CD8-positive, alpha-beta memory T cell (primary cell): ENCODE measurements at places on chromosomes 13 and 19.

- no peak for DNase-seq
Measured at GRCh38 chr19:4717191-4717965, 6.3 kb downstream of the DPP9 start.

DNA sequence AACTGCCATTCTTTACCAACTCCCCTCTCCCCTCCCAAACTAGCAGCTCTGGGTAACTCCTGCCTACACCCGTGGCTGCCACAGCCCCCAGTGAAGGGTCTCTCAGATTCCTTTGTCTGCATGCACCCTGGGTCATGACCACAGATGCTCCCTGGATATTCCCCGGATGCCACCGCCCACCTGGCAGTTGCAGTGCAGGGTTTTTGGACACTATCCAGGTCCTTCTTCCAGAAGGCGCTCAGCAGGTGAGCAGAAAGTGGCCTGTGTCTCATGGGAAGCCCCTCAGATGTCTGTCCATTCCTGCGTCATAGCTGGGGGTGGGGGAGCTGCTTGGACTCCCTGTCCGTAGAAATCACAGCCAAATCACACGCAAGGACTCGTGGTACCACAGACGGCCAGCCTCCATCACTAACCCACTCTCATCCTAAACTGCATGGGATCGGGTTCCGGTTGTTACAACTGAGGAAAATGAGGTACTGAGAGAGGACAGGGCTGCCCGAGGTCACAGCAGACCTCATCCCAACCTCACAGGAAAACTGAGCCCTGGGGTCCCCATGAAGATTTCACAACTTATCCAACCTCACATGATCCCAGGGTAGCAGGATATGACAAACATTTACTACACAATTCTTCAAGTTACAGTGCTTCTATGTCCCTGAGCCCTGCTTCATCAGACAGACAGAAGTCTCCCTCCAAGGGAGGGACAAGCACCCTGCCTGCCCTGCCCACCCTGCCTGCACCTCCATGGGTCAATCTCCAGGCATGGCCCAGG is 38.6 kb downstream of the ELL start:
- DNase-seq = no peak

GRCh38 chr19:18171605-18172327 is 1.8 kb upstream of the IFI30 start:
- DNase-seq = no peak

DNA sequence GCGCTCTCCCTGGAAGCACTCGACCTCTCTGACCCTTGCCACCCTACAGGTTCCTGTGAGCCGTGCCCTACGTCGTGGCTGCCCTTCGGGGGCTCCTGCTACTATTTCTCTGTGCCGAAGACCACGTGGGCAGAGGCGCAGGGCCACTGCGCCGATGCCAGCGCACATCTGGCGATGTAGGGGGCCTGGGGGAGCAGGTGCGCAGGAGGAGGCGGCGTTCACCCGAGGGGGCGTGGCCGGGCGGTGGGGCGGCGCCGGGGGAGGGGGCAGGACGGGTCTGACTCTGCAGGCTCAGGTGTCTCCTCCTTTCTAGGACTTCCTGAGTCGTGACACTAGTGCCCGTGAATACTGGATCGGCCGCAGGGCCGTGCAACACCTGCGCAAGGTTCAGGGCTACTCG is 26.4 kb downstream of the CLEC4M start:
- DNase-seq = no peak

- no peak for DNase-seq
Measured at GRCh38 chr13:86689911-86690310, 890.7 kb upstream of the SLITRK6 start.

GRCh38 chr19:8617984-8618383 is 7.5 kb upstream of the ADAMTS10 start:
- no peak for DNase-seq

- peak; percentile 46 for DNase-seq
Measured at GRCh38 chr19:40274585-40275544, 10.3 kb downstream of the AKT2 start.

- DNase-seq = no peak
Measured at GRCh38 chr13:106382534-106382933, 152.9 kb downstream of the EFNB2 start.

GRCh38 chr13:75479102-75479740 is 2.7 kb downstream of the TBC1D4 start:
- DNase-seq = no peak

DNA sequence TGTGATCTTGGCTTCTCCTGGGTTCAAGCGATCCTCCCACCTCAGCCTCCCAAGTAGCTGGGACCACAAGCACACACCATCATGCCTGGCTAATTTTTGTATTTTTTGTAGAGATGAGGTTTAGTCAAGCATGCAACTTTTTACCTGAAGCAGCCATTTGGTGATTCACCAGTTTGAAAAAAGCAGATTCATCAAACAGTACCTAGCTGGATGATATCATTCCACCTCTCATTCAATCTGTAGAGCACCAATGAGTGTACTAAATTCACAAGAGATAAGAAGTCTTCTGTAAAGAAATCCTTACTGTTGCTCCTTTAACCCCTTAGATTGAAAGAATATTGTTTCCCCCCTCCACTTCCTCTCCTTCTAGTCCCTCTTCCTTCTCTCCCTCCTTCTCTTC is 261.1 kb upstream of the RFC3 start:
- no peak for DNase-seq

DNA sequence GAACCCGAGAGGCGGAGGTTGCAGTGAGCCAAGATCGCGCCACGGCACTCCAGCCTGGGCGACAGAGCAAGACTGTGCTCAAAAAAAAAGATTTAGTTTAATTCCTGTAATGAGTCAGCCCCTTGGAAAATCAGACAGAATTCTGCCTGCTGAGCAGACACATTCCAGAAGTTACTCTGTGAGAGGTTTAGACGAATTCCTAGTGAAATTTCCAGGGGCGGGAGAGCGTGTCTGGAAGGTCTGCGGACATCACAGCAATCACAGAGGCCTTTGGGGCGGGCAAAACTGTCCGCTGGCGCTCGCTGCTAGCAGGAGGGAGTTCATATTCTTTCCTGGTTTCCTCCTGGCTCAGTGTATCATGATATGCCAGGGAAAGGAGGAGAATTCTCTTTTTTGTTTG is 17.5 kb downstream of the MISP start:
- no peak for DNase-seq

DNA sequence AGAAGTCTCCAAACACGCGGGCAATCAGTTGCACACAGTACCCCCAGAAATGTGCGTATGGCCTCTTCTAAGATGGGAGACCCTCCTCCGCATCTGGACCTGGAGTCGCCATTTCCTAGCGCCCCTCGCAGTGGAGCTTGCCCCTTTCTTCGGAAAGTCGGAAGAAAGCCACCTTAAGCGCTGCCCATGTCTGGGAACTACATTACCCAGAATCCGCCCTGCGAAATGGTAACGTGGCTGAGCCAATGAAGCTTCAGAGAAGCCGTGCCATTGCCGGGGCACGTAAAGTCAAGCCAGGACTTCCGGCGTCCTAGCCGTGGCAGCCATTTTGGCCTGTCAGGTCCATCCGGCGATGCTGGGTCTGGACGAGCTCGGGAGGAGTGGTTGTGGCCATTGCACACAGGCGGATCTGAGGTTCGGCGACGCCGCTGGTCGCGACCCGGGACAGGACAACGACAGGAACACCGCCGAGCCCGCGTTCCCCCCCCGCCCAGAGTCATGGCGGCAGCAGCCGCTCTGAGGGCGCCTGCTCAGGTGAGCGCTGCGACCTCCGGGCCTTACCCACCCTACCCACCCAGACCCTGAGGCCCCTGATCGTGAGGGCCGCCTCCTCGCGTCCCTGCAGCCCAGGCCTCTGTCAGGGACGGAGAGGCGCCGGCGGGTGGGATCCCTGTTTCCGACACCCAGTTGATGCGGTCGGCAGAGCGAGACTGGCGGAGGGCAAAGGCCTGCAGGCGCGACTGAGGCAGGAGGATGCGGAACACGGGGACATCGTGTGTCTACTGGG is at the start of gene ZNF586:
Gene ZNF586 (plus strand): TSS at position 332 of the 787 bp plus-strand sequence. CDS start 167 bp downstream, at position 499.
- peak; percentile 82 for DNase-seq

GRCh38 chr19:4115050-4115817 is 8.7 kb downstream of the MAP2K2 start:
- DNase-seq = peak; percentile 85

GRCh38 chr19:30276011-30276882 is 95.9 kb upstream of the ZNF536 start:
- DNase-seq = no peak

DNA sequence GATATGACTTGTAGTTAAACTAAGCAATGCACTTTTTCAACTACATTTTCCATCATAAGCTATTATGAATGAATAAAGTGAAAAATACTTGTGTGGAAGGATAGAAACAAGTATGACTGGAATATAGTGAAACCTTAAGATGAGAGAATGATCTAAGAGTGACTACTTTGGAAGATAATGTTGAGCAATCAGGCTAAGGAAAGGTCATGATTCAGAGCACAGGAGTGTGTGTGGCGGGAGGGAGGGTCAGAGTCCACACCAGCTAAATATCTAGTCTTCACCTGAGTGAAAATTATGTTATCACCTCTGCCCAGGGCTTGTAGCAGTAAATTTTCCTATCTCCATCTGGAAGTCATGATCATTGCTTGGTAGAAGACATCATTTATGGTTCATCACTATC is 833.4 kb upstream of the ATXN8OS start:
- DNase-seq = no peak

DNA sequence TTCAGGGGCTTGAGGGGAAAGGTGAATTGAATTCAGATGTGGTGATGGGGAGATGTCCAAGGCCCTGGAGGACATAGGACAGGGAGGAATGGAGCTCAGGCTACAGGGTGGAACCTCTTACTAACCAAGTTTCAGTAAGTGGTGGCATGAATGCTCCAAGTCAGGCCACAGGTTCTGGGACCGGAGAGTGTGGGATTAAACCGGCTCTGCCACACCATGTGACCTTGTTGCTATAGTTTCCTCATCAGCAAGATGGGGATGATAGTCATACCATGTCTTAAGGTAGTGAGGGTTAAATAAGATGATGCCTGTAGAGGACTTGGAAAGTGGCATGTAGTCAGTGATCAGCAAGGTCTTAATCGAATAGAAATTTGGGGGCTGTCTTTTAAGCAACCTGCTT is 16.3 kb downstream of the GPR183 start:
- no peak for DNase-seq

GRCh38 chr19:41892173-41892902 is 9.4 kb downstream of the ARHGEF1 start:
- DNase-seq = no peak

DNA sequence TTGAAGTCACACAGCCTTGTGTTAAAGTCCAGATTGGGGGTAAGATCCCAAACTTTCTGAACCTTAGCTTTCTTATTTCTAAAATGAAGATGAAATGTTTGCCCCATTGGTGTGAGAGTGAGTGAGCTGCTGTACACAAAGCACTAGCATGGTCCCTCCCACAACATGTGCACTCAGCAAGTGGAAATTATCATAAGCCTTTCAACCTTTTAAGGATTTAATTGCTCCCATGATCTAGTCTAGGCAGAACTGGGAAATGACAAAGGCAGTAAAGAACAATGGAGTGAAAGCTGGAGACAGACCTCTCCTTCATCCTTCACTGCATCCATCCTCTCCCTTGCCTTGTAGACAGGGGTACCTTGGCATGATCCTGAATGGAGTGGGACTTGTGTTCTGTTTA is 76.0 kb upstream of the GPR12 start:
- no peak for DNase-seq

- DNase-seq = peak; percentile 56
Measured at GRCh38 chr19:18000480-18000914, 7.5 kb upstream of the ARRDC2 start.

- DNase-seq = no peak
Measured at GRCh38 chr13:37442996-37443395, 155.6 kb downstream of the POSTN start.

- DNase-seq = no peak
Measured at GRCh38 chr13:109096101-109096500, 466.7 kb downstream of the MYO16 start.

- DNase-seq = no peak
Measured at GRCh38 chr13:106232681-106233080, 302.8 kb downstream of the EFNB2 start.

GRCh38 chr19:33445442-33446329 is 72.2 kb downstream of the CEBPG start:
- no peak for DNase-seq

DNA sequence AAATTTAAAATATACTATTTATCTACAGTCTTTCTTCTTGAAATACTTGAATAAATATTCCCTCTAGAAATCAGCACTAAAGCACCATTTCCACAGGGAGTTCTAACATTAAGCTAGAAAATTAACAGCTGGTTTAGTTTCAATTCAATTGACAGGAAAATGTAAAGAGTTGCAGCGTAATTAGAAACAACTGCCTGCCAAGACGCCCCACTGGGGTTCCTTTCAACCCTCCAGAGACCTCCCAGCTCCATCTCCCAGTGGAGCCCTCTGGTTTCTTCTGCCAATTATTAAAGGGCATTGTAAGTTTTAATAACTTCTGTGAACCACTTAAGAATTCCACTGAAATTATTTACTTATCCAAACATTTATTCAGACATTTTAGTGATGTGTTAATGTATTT is 4.2 kb downstream of the GJA3 start:
- no peak for DNase-seq

GRCh38 chr13:98347756-98348155 is 170.7 kb upstream of the RNF113B start:
- DNase-seq = no peak

DNA sequence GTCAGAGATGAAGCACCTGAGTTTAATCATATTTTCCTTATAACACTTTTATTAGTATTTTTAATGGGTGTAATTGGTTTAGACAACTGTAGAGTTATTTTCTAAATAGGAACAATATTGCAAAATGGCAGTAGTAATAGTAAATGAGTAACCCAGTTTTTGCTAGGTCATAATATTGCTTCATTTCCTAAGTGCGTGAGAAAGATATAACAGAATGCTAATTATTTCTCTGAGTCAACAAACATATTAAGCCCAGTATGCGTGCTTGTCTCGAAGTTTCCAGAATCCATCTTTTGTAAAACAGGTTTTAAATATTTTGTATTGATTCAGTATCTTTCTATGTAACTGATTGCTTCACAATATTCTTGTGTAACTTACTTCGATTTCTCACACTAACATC is 315.3 kb downstream of the MYO16 start:
- DNase-seq = no peak

DNA sequence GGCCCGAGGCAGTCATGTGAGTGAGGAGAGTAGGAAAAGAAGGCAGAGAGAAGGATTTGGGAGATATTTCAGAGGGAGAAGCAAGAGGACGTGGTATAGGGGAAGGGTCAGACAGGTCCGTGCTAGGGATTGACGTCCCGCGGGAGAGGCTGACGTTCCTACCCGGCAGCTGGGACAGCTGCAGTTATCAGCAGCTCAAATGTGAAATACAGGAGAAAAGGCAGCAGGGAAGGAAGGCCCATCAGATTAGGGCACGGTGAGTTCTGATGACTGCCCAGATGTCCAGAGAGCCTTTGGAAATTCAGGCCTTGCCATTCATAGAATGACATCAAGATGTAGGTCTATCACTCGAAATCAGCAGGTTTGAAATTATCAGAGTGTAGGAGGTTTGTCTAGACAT is 88.4 kb downstream of the IRS2 start:
- DNase-seq = no peak
